ENCODE measurements at places on chromosomes 3 and 15. TPM values are rescaled to one million over a fixed set of nuclear protein-coding genes. Genes with fewer than 3 reads are reported as not detected.

DNA sequence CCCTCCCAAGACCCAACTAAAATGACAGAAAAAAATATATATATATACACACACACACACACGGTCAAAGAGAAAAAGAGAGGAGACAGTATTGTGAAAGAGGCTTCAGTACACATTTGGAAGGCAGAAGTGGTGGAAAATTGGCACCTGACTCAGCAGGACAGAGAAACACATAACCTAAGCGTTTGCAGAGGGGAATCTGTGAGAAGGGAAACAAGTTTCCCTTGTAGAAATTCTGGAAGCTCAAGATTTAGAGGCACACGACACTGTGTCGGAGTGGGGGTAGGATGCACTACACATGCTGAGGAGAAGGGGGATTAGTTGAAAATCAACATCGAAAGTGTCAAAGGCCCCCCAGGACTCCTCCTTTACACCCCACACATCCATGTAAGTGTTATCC lies 53.1 kb downstream of the PAK2 start:
- no peak for DNase-seq
- H3K4me1 ChIP-seq = peaks cover 9% of the 10 kb centered on the region
- H3K36me3 ChIP-seq = peaks cover 33% of the 10 kb centered on the region
- H3K27ac ChIP-seq = no peak overlapping the region

GRCh38 chr3:86989611-86990010 lies 1.3 kb downstream of the VGLL3 start:
- H3K4me1 ChIP-seq = no peaks in the 10 kb centered on the region
- no peak for DNase-seq
- H3K27me3 ChIP-seq = peaks cover 43% of the 10 kb centered on the region
- H3K4me3 ChIP-seq = no peak overlapping the region

GRCh38 chr3:95289295-95289694 lies 1226.4 kb downstream of the NSUN3 start:
- no peak for DNase-seq
- no peak overlapping the region for H3K4me3 ChIP-seq
- H3K4me1 ChIP-seq = no peaks in the 10 kb centered on the region
- no peak overlapping the region for H3K27ac ChIP-seq

Gene HMCES
- 84.3 TPM for total RNA-seq

DNA sequence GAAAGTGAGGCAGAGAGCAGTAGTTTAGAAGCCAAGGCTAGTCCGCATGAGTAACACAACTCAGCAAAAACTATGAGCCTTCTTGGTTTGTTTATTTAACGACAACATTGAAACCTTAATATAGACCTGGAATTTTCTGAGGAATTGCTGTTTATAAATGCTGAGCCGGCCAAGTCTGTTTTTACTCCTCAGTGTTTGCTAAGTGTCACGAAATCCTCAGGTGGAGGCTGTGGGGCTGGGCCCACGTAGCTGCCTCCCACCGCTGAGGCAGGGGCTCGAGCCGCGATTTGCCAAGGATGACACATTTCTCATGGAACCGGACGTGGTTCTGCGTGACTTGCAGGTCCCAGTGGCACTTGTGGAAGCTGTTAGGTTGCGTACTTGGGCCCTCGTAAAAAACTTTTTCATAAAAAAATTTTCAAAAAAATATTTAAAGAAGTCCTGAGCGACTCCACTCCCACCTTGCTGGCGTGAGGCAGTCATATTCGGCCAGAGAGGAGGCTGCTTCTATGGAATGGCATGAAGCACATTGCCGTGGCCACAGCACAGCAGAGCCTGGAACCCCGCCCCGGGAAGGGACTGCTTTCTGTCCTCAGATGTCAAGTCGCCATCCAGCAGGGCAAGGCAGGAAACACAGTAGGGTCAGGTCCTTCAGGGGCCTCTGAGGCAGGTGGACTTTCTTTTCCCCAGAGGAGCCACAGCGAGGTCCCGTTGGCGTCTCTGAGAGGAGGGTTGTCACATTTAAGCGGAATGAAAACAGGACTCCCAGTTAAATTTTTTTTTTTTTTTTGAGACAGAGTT lies 64.8 kb upstream of the PCSK6 start:
- H3K27me3 ChIP-seq = peaks cover 13% of the 10 kb centered on the region
- no peak overlapping the region for H3K4me3 ChIP-seq

Gene AAGAB
- total RNA-seq = 65.0 TPM

- no peak for DNase-seq
- H3K4me1 ChIP-seq = no peaks in the 10 kb centered on the region
- no peak overlapping the region for H3K27ac ChIP-seq
Measured at GRCh38 chr15:57994221-57995049, 71.1 kb downstream of the ALDH1A2 start.

Gene NPAP1
- not detected for total RNA-seq

All from activated T-cell treated with anti-CD3 and anti-CD28 coated beads, Interleukin-2, amount 50 U/mL, for 72 hours (primary cell).